ENCODE measurements at places on chromosomes 7 and 10.

DNA sequence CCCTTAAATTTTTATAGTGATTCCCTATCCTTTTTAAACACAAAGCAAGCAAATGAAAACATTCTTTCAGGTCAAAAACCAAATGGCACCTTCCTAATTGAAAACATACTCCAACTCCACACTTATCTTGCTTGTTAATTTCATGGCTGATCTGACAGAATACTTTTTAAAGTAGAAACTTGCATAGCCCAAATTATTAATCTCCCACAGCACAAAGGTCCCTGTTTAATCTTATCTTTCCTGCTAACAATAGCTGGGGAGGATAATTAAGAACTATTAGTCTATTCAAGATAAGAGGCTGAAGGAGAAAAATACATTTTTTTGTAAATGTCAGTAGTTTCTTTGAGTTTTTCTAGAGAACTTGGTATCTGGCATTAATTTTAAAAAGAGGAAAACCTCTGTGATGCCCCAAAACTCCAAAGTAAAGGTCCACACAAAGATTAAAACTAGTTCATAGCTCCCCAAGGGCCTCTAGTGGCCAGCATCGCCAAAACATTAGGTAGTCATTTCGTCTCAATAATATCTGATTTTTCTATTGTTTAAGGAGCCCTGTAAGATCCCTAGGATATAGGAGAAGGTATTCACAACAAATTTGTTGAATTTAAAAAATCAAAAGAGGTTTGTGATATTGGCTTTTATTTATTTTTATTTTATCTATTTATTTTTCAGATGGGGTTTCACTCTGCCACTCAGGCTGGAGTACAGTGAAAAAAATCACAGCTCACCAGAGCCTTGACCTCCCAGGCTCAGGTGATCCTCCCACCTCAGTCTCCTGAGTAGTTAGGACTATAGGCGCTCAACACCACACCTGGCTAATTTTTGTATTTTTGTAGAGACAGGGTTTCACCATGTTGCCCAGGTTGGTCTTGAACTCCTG lies 14.7 kb downstream of the CDNF start:
- no peak for DNase-seq

GRCh38 chr10:118605694-118606093 lies 10.2 kb upstream of the PRLHR start:
- DNase-seq: no peak

DNA sequence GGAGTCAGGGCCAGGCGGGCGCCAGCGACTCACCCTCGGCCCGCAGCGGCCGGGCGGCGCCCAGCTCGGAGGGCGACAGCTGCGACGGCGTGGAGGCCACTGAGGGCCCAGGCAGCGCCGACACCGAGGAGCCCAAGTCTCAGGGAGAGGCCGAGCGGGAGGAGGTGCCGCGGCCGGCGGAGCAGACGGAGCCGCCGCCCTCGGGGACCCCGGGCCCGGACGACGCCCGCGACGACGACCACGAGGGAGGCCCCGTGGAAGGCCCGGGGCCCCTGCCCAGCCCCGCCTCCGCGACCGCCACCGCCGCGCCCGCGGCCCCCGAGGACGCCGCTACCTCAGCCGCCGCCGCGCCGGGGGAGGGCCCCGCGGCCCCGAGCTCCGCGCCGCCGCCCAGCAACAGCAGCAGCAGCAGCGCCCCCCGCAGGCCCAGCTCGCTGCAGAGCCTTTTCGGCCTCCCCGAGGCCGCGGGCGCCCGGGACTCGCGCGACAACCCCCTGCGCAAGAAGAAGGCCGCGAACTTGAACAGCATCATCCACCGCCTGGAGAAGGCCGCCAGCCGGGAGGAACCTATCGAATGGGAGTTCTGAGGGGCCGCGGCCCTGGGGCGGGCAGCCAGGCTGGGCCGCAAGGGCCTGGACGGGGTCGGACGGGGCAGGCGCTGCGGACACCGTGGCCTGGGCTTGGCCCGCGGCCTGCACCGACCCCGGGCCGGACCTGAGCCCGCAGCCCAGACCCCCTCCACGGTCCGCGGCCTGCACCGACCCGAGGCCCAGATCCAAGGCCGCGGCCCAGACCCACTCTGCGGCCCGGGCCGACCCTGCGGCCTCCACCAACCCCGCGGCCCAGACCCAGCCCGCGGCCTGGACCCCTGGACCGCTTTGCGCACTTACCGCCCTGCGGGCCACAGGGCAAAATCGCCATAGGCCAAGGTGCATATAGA lies 37.9 kb upstream of the SH2B2 start:
- DNase-seq: no peak

- no peak for DNase-seq
Measured at GRCh38 chr10:20281579-20281978, 465.3 kb downstream of the PLXDC2 start.

- DNase-seq: no peak
Measured at GRCh38 chr7:731440-732085, 4.5 kb upstream of the PRKAR1B start.

GRCh38 chr10:103757531-103758293 lies 97.7 kb downstream of the SH3PXD2A start:
- peak; percentile 66 for DNase-seq

DNA sequence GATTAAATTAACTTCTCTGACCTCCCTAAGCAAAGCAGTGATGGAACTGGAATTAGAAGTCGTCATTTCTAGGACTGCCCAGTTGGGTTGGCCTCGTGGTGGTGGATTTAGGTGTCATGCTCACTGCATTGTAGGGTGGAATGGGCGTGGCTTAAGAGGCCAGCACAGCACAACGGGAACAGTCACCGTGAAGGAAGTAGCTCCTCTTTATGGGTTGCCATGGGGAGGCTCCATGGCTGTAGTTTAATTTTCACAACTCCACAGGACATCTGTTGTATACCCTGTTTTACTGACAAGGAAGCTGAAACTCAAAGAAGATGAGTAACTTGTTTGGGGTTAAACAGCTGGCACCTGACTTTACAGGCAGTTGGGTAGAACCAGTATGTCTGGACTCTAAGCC lies 208.3 kb downstream of the CELF2 start:
- no peak for DNase-seq

GRCh38 chr7:140348161-140348849 lies 50.0 kb downstream of the SLC37A3 start:
- no peak for DNase-seq

- peak; percentile 67 for DNase-seq
Measured at GRCh38 chr7:25989140-25989705, 162.8 kb upstream of the NFE2L3 start.

GRCh38 chr7:1849351-1850041 lies 179.4 kb downstream of the ELFN1 start:
- no peak for DNase-seq

- no peak for DNase-seq
Measured at GRCh38 chr10:74921744-74922143, 95.3 kb downstream of the KAT6B start.
